ENCODE measurements at places on chromosomes 2 and 18.
A peak's percentile ranks its signal among the peaks of the same experiment; 100 is the strongest.

- DNase-seq: no peak
Measured at GRCh38 chr18:77316008-77316407, 66.4 kb downstream of the GALR1 start.

DNA sequence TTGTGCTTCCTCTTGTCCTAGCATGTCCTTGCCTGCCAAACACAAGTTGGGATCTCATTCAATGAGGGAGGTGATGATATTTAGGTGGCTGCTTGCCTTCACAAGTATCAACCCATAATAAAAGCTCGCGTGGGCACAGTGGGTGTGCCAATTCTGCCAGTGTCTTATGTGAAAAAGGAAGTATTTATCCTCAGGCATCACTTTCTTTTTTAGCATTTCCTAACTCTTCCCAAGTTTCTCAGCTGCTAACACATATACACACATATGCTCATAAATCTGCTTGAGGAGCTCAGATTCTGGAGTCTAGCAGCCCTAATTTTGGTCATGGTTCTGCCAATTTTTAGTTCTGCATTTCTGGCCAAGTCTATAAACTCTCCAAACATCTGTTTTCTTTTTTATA is 319.5 kb upstream of the HNMT start:
- no peak for DNase-seq

DNA sequence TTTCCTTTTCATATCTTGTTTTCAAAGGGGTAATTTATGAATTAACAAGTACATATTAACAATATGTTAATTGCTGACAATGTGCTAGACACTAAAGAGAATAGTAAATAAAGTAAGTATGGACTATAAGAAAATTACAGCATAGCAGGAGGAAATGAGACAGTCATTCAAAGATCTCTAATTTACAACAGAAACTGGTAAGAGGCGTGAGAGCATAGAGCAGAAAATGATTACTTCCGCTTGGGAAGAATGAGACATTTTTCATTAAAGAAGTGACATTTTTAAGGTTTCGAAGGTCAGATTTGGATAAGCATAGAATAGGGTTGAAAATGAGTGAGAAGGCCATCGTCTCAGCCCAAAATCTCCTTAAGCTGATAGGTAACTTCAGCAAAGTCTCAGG is 184.4 kb upstream of the SESTD1 start:
- no peak for DNase-seq

- DNase-seq: no peak
Measured at GRCh38 chr18:12679183-12679786, 21.4 kb upstream of the SPIRE1 start.

DNA sequence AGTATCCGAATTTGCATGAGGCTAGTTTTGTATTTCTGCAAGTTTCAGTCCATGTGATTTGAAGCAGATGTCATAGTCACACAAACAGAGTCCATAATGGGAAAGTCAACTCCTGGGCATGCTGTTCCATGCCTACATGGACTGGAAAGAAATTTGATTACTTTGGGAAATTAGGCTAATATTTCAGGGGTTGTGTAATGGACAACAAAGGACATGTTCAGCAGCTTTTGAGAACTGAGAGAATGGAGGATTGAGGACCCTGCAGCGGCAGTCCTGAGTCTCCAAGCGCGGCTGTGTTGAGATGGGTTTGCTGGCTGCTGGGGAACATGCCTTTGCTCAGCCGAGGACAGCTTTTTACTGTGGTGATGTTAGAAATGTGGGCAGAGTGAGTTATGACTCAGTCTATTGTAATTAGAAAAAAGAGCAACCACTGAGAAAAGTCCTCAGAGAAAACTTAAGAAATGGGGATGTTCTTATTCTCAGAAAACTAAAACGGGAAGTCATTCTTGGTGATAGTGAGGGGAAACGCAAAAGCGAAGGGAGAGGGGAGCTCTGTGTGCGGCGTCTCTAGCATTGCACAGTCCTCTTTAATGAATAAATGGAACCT is 149.2 kb downstream of the FAM210A start:
- no peak for DNase-seq

- no peak for DNase-seq
Measured at GRCh38 chr2:80476535-80477117, 172.1 kb upstream of the LRRTM1 start.

GRCh38 chr2:127579231-127579630 is 43.7 kb downstream of the MYO7B start:
- DNase-seq: no peak

- no peak for DNase-seq
Measured at GRCh38 chr2:216477283-216478035, 21.2 kb upstream of the RPL37A start.

DNA sequence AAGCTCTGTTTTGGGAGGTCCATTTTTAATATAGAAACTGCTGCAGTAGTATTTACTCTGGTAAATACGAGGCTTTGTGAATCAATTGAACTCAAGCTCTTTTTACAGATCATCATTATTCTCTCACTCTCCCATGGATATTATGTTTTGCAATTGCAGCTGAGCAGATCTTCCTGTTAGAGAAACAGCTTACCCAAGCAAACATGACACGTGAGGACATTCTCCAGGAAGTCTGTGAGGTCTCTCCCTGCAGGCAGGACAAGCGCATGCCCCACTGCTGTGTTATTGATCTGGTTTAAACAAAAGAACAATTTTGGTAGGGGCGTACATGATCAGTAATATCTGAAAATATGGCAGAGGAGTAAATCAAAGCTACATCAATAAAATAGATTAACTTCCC is 72.1 kb downstream of the COL6A3 start:
- DNase-seq: no peak

DNA sequence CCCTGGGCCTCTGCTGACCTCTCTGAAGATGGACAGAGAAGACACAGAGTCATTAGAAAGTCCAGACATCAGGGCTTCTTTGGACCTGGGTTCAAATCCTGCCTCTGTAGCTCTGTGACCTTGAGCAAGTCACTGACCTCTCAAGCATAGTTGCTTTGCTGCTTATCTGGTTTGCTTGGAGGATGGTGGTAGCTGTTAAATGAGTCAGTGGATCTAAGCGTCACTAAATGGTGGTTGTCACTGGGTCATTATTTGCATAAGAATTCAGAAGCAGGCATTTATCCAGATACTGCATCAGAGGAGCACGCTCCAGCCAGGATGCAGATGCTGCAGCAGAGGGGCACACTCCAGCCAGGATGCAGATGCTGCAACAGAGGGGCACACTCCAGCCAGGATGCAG is 229.2 kb downstream of the GLI2 start:
- no peak for DNase-seq

DNA sequence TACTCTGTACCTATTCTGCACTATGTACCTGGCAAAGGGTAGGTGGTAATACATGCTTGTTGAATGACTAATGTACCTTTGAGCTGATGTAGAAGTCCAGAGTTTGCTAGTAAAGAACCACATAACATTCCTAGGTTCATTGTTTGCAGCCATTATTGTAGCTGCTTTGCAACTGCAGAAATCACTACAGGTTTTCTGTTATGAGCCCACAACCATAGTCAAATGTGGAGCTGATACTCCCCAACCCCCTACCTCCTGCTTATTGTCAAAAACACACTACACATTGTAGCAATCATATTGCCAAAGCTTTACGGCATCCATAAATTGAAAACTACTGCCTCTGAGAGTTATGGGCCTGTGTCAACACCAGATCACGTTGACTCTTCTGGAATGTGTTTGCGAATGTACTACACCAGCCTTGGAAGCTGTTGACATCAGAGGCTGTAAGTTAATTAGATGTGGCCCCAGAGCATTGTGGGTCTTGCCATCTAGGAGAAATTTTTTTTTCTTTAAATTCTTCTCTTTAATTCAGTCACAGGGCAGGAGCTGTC is 187.0 kb downstream of the AGPS start:
- no peak for DNase-seq

- DNase-seq: no peak
Measured at GRCh38 chr2:180368881-180369280, 361.8 kb upstream of the CWC22 start.

DNA sequence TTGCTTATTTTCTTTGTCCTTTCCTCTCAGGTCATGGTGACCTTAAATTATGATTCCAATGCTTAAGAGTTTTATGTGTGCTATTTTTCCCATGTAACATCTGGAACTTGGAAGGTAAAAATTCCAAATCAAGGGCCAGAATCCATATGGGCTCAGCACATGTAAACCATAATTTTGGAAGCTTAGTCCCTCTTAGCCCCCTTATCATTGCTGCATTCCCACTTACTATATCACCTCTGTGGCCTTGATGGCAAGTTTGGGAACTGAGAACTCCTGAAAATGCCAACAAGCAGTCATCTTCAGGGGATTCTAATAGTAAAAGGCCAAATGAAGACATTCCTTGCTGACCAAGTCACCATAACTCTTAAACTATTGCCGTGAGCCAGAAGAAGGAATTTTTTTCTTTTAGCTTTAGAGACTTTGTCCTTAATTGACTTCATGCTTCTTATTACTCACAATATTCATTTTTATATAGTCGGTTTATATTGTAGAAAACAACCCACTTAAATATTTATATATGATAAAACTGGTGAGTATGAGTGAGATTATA is 251.4 kb downstream of the SLC8A1 start:
- DNase-seq: no peak

GRCh38 chr18:38250971-38251370 is 685.4 kb upstream of the CELF4 start:
- no peak for DNase-seq

GRCh38 chr18:26103579-26103978 is 13.2 kb upstream of the SS18 start:
- DNase-seq: peak; percentile 4

DNA sequence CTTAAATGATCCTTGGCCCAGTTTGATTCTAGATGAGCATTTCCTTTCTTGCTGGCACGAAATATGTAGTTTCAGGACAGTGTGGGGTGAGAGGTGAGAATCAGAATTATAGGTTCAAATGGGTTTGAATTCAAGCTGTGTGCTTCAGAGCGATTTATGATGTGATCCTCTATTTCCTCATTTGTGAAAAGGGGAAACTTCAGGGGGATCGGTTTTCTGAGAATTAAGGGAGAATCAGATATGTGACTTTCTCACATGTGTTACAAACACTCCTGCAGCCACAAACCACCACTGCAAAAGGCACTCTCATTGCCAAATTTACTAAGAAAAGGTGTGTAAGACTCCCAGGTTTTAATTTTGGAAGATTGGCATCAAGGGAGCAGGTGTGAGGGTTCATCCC is 24.4 kb downstream of the HK2 start:
- no peak for DNase-seq

DNA sequence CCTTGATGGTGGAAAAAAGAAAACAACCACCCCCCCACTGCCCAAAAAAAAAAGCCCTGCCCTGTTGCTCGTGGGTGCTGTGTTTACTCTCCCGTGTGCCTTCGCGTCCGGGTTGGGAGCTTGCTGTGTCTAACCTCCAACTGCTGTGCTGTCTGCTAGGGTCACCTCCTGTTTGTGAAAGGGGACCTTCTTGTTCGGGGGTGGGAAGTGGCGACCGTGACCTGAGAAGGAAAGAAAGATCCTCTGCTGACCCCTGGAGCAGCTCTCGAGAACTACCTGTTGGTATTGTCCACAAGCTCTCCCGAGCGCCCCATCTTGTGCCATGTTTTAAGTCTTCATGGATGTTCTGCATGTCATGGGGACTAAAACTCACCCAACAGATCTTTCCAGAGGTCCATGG is 28.0 kb downstream of the MAL start:
- DNase-seq: no peak

- no peak for DNase-seq
Measured at GRCh38 chr18:53115876-53116585, 776.0 kb downstream of the DCC start.

DNA sequence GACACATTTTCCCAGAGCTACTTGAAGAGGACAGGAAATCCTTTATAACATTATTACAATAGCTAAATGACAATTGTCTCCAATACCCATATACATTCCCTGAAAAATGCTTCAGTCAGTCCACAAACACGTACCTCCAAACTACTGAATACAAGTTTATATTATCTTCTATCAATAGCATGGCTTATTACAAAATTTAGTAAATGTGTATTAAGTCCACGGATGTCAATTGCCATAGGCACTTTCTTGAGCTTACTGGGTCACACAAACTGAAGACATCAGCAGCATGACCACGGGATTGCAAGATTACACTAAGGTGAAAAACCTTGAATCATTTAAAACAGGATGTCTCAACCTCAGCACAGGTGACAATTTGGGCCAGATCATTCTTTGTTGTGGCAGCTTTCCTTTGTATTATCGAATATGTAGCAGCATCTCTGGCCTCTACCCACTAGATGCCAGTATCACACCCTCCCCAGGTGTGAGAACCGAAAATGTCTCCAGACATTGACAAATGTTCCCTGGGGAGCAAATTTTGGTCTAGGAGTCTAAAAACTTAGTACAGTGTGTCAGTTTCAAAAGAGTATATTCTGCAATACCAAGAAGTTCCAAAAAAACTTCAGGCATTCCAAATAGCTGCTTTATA is 1.4 kb downstream of the MBD2 start:
- DNase-seq: no peak

DNA sequence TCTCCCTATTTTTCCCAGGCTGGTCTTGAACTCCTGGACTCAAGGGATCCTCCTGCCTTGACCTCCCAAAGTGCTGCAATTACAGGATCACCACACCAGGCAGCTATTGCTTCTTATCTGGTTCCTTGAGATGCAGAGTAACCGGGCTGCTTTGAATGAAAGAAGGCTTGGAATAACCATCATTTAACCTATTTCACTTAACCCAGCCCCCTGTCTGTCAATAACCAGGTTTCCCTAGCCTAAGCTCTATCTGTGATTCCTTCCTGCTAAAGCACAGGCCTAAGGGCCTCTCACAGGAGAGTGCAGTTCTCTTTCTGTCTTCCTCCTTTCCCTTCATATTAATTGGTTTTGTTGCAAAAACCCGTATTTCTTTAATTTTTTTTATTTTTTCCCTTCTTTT is 393.5 kb upstream of the RAB12 start:
- DNase-seq: no peak

- DNase-seq: no peak
Measured at GRCh38 chr2:37894601-37895000, 30.5 kb upstream of the RMDN2 start.
